ENCODE measurements at places on chromosomes 4 and X.

- no peak for DNase-seq
Measured at GRCh38 chr4:109191216-109191615, 111.2 kb downstream of the COL25A1 start.

- no peak for DNase-seq
Measured at GRCh38 chr4:102168580-102168979, 176.7 kb downstream of the SLC39A8 start.

DNA sequence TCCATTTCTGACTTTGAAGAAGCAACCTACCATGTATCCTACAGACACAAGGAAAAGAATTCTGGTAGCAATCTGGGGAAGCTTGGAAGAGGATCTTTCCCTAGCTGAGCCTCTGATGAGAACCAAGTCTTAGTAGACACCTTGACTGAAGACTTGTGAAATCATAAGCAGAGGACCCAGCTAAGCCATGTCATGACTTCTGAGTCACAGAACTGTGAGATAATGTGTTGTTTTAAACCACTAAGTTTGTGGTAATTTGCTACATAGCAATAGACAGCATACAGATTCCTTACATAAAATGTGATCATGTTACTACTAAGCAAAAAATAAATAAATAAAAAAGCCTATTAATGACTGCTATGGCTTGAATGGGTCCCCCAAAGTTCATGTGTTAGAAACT lies 71.3 kb upstream of the ANKRD50 start:
- no peak for DNase-seq

GRCh38 chrX:103356130-103356798 lies at the start of gene TCEAL9:
Gene TCEAL9 (plus strand): TSS chrX:103356506. CDS start chrX:103357685, 1,179 bp downstream.
- DNase-seq: no peak

GRCh38 chr4:9943761-9944160 lies 77.5 kb downstream of the SLC2A9 start:
- no peak for DNase-seq

GRCh38 chrX:2409796-2410195 lies 91.0 kb downstream of the DHRSX start:
- DNase-seq: no peak

DNA sequence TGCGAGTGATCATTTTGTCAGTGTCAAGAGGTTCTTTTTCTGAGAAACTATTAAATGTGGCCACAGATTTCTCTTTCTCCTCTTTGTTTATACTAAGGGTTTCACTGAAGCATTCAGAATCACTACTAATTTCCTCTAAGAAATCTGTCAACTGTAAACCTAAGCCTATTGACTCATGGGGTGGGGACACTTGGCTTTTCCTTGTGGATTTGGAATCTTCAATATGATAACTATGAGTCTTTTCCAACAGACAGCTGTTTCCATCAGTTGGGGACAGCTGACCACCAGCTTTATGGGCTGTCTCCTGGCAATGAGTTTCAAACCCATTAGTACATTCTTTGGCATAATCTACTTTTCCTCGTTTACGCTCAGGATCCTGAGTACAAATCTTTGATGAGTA lies 13.8 kb downstream of the PGRMC1 start:
- no peak for DNase-seq

DNA sequence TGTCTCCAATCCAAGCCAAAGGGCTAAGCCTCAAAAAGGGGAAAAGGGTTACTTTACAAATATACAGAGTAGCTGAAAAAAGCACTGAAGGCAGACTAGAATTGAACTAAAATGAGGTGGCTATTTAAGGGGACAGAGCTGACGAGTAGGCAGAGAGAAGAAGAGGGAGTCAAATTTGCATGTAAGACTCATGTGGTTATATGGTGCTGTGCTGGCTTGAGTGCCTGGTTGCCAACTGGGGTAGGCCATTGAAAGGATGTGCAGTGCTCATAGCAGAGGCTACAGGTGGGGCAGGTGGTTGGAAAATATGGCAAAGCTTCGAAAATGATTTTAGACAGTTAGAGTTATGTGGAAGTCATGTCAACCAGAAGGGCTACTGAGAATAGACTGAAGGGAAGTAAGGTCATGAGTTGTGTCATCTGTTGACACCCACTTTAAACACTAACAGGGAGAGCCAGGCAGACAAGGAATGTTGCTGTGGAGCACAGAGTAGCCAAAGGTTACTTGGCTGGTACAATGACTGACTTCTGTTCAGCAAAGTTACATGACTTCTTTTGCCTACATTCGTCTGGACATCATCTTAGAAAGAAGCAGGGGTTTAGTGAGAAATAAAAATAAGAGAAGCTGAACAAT lies 1210.4 kb downstream of the ADGRL3 start:
- DNase-seq: no peak

- DNase-seq: no peak
Measured at GRCh38 chr4:7020290-7020689, 22.9 kb upstream of the TADA2B start.

DNA sequence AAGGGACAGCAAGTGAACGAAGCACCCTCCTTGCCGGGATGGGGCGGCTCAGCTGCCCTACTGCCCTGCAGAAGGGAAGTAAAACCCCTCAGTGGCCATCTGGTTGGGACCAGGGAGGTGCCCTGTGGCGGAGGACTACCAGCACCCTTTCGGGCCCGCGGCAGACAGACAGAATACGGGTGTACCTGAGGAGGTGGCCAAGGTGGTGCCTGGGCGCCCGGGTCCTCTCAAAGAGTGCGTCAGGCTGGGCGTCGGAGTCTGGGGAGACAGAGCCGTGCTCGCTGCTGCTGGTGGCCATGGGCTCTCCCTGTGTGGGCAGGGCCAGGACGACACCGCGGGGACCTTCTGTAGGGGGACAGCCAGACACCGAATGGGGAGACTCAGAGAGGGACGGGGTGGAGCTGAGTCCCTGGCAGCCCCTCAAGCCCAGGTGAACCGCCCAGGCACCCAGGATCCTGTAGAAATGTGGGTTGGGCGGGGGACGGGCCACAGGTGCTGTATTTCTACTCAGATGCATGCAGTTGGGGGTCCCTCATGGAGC lies 29.7 kb downstream of the PDHA1 start:
- DNase-seq: no peak

GRCh38 chrX:100969408-100969807 lies at the start of gene ARL13A:
Gene ARL13A (plus strand): TSS chrX:100969708. CDS start chrX:100973690, 3,982 bp downstream.
- no peak for DNase-seq

- no peak for DNase-seq
Measured at GRCh38 chr4:26609868-26610267, 26.0 kb downstream of the TBC1D19 start.

DNA sequence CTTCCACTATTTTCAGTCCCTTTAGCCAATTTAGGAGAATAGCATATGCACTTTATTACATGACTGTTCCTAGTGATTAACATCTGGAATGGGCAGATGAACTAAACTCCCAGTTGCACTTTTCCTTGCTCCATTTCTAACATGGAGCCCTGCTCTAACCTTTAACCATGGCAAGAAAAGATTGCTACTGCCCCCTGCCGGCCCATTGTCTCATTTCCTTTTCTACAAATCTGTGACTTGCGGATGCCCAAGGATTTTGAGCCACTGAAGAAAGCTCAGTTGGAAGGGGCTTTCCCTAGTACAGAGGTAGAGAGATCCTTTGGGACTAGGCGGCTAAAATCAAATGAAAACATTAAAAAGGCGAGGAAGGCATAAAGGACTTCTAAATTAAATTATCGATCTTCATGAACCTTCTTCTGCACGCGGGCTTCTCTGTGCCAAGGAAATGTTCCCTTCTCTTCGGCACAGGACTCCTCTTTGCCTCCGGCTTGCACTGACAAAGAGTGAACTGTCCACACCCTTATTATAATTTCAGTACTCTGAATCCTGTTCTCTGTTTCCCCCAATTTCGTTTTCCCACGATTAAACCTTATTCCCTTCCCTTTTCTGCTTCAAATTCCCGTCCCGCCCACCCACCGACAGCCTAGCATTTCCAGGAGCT lies 577 bp upstream of the GLRA2 start:
- DNase-seq: no peak

DNA sequence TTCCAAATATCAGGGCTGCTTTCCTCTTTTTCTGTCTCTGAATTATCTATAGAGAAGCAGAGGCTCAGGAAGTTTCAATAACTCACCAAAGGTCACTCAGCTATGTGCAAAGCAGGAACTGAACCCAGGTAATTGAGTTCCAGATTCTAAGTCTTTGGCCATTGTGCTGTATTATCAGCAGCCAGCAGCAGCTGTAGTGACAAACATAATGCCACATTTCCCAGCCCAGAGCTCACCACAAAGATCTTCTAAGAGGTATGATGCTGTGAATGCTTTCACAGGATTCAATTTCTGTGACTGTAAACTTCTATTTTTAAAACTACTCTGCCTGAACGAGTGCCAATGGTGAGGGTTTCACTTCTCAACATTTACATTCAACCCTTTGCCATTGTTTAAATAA lies 56.4 kb downstream of the SPOCK3 start:
- DNase-seq: no peak

- no peak for DNase-seq
Measured at GRCh38 chr4:84875636-84876371, 90.7 kb downstream of the WDFY3 start.

GRCh38 chr4:43362875-43363636 lies 470.5 kb downstream of the GRXCR1 start:
- no peak for DNase-seq

Measured in H54 (cell line).